ENCODE measurements at places on chromosomes 6 and 20.

GRCh38 chr6:39294133-39294532, 20.1 kb downstream of the KCNK17 start:
- no peak for DNase-seq

GRCh38 chr6:159282421-159282820, 113.2 kb downstream of the FNDC1 start:
- DNase-seq = no peak

DNA sequence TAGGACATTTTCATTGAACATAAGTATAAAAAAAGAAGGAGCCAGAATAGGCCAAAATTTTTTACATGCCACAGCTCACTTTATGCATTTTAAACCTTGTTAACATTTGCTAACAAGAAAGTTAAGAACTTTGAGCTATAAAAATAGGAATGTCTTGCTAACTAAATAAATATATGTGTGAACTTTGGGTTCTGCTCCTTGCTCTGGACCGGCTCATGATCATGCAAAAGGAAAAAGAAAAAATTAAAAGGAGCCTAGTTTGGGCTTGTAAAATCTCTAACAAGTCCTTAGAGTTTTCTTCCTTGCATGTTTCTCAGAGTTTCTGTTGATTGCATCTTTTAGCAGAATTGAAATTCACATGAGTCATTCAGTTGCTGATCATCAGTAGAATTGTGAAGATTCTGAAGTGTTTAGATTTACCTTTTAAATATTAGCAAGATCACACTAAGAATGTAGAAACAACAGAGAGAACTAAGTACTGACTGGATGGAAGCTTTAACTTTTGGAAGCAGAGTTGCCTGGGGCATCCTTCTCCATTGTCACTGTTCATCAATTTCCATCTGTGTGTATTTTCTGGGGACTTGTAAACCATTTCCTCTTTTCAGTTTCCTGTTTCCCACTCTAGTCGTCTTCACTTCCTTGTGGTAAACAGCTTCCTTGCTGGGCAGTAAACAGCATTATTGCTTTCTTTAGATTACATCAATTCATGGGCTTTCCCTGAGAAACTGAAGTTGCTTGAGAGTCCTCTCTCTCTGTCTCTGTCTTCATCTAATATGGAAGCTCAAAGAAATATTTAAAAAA, 458.4 kb upstream of the BTBD3 start:
- no peak for DNase-seq

GRCh38 chr6:32842690-32843089, 1.2 kb downstream of the PSMB8 start:
- DNase-seq = no peak

DNA sequence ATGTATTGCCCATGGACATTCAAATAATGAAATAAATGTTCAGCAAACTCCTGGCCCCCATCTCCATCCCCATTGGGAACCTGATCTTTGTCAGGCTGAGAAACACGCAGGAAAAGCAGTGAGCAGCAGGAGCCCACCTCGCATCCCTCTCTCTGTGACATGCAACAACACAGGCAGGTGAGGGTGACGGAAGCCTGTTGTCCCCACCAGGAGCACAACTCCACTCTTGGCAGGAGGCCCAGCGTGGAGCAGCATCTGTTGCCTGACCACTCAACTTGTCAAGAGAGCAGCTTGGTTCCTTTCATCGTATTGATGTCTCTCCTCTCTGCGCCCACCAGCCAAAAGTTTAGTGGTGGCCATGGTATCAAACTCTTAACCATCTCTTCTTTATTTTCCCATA, 586.9 kb upstream of the ARID1B start:
- no peak for DNase-seq
